ENCODE measurements at places on chromosomes 3 and 15. TPM values are rescaled to one million over a fixed set of nuclear protein-coding genes. Genes with fewer than 3 reads are reported as not detected.

- no peak for DNase-seq
These were observed 47.3 kb upstream of the IL12A start for GRCh38 chr3:159941038-159942000.

GRCh38 chr15:77993374-77993911 lies 84.1 kb downstream of the TBC1D2B start:
- no peak for DNase-seq

- no peak for DNase-seq
These were observed 982.3 kb downstream of the DIPK2A start for GRCh38 chr3:144953959-144954358.

RPS17 gene
- polyA plus RNA-seq: 1,310 TPM

BOC gene
- not detected for polyA plus RNA-seq

RAD51 gene
- 1.6 TPM for polyA plus RNA-seq

DNA sequence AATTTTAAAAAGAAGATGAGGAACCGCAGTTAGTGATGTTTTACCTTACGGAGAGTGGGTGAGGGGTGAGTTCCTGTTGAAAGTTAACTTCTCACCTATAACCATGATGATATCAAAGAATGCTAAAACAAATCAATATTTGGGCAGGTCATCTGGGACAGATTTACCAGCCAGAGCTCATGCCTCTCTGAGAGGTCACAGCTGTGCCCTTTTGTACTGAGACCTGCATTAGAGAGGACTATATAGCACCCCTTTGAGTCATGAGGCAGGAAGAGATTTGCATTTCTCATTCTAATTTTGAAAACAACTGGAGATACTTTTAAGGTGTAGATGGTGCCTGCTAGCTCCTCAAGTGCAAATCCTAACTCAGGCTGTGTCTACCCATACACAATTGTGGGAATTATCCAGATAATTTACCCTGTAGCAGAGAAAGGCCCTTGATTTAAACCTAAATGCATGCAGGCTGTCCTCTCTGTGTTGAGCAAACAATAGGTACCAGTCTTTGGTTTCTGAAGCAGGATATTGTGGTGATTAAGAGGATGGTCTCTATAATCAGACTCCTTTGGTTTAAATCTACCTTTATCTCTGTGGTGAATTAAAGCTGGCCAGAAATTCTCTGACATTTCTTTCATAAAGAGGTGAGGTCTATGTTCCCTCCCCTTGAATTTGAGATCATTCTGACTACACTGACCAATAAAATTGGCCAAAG lies 5.8 kb upstream of the TM4SF4 start:
- no peak for DNase-seq

DUOX1 gene
- 0.19 TPM for polyA plus RNA-seq

DNA sequence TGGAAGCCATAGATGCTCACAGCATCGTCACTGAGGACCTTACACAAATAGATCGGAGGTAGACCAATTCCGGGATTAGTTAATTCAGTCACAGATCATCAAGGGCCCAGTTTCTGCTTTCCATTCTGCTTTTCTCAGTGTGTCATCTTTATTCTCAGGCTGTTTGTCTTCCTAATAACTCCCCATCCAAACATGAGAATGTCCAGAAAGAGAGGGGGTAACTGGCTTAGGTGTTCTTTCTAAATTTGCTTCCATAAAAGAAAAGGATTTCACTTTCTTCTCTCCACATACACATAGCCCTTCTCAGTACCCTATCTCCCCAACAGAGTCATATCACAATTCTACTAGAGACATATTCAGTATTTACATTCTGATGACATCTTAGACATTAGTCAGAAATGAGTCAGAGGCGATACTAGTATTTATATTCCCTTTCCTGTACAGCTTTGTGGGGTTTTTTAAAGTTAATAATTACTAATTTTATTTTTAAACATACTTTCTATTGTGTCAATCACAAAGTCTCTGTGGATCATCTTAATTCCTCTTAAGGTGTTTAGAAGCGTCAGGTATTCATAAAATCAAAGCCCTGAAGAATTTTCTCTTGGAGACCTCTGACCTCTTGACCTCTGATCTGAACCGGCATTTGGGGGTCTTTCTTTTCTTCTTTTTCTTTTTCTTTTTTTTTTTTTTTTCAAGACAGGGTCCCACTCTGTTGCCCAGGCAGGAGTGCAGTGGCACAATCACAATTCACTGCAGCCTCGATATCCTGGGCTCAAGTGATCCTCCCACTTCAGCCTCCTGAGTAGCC lies 24.3 kb upstream of the IL12A start:
- DNase-seq: no peak

GRCh38 chr15:60454824-60455223 lies 24.1 kb downstream of the ICE2 start:
- no peak for DNase-seq

GRCh38 chr3:177673112-177673914 lies 476.0 kb upstream of the TBL1XR1 start:
- no peak for DNase-seq

DNA sequence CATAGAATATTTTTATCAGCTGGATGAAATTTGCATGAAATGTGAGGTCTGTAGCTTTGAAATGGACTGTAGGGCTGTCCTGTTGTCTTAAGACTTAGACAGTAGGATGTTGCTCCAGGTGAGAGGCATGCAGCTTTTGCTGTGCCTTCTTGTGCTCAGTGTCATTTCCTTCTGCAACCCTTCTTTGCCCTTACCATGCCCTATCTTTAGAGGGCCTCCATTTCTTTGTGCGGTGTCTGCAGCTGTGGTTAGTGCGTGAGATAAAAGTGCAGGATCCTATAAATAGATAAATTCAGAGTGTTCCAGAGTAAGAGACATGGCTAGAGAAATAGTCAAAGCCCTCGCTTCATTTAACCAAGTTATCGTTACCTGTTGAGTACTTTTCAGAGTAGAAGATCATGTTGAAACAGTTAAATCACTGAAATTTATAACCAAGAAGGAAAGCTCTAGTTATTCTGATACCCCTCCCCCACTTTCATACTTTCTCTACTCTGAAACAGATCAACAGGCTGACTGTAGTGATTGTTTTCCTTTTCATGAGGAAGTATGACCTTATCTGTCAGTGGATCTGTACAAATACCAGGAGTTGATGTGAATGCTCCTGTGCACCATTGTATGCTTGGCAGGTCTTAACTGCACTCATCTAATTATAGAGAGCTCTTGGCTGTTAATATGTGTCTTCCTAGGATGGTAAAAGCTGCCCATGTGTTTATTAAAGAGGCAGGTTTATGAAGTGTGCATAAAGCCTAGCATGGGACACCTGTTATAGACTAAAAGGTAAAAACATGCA lies 18.2 kb downstream of the EIF3J start:
- peak; percentile 21 for DNase-seq

DNA sequence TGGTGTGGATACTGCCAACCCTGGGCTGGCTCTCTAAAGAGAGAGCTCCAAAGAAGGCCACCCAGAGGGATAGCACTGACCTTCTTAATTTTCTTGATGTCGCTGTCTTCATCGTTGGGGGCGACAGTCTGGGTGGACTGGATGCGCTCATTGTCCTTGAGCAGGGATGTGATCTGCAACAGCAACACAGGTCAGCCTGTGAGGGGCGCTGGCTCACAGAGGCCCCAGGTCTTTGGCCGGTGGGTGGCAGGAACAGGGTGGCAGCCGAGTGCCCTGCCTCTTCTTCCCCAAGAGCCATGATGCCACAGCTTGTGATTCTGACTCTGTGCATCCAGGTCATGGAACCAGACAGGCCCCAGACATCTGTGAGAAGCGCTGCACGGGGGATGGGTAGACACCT lies 41.2 kb downstream of the RASGRF1 start:
- no peak for DNase-seq

DNA sequence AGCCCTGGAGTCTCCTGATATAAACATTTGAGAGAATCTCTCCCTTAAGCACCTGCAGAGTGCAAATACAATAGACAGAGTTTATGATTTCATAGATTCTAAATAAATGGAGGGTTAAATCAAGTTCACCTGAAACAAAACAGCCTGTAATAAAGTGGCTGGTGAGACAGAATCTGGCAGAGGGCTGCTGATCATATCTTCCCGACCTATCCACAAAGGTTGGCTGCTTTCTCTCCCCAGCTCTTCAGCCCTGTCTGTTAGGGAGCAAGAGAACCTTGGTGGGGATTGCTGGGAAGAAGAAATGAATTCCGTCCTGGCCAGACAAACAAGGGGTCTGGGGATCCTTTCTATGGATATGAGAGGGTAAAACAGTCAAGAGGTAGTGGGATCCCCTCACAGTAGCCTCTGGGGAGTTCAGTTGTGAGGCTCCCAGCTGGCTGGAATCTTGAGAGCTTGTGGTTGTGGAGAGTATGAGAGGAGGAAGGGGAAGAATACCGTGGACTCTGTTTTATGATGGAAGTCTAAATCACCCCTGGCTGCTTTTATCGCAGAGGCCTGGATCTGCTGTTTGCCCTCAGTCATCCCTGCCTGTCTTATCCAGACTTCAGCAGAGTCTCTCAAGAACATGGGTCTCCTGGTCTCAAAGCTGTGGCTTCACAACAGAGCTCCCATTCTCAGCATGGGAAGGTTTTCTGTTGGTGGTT lies 451.3 kb downstream of the NTRK3 start:
- no peak for DNase-seq

DNA sequence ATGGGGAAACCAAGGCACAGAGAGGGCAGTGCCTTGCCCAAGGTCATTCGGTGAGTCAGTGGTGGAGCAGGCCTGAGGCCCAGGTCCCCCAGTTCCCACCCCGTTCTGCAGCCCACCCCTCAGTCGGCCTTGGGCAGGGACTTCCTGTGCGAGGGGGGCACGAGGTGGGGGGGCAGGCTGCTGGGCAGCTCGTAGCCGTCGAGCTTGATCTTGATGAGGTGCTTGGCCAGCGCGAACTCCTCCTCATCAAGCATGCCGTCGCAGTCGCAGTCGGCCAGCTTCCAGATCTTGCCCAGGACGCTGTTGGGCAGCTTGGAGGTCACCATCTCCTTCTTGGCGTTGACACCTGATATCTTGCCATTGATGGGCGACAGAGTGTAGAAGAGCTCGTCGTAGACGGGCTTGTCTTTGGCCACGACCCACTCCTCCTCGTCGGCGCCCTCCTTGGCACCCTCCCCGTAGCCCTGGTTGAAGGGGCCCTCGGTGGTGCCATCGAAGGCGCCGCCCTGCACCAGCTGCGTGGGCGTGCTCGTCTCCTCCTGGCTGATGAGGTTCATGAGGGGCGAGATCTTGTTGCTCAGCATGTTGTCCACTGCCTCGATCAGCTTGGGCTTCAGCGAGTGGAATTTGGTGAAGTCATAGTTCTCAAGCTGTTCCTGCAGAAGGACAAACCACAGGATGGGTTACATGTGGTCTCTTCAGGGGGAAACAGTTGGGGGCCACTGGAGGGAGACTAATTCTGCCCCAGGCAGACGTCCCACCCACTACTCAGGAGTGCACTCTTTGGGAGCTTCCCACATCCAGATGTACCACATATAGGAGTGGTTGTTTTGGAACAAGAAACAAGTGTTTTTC lies 6.9 kb upstream of the SPTBN5 start:
- DNase-seq: no peak

- DNase-seq: no peak
These were observed 498 bp downstream of the ZNF280D start for GRCh38 chr15:56732886-56733135.

DNA sequence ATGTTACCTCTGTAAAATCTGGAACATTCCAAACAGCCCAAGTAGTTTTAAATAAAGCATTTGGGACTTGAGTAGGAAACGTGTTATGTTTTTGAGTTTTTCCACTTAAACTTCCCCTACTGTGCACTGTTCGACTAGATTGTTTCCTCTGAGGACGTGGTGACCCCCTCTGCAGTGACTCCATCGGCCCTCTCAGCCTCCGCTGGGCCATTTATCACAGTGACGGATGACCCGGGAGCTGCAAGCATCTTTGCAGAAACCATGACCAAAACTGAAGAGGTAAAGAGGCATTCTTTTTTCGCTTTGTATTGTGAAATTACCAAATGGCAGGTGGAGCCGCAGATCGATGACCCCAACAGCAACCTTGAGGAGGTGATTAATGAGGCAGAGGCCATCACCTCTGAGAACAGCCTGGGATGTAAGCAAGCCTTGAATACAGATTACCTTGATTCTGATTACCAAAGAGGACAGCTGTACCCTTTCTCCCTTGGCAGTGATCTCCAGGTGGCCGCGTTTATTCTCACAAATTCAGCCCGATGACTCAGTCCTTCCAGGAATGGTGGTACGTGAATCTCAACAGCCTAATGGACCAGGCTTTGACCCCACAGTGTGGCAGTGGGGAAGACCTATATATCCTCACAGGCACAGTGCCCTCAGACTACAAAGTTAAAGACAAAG lies 79.1 kb upstream of the FAN1 start:
- no peak for DNase-seq

GRCh38 chr15:29569533-29570092 lies 252.7 kb downstream of the TJP1 start:
- DNase-seq: no peak

- DNase-seq: no peak
These were observed 72.5 kb downstream of the MRPL46 start for GRCh38 chr15:88394553-88395145.

PROK2 gene
- 0.18 TPM for polyA plus RNA-seq

DNA sequence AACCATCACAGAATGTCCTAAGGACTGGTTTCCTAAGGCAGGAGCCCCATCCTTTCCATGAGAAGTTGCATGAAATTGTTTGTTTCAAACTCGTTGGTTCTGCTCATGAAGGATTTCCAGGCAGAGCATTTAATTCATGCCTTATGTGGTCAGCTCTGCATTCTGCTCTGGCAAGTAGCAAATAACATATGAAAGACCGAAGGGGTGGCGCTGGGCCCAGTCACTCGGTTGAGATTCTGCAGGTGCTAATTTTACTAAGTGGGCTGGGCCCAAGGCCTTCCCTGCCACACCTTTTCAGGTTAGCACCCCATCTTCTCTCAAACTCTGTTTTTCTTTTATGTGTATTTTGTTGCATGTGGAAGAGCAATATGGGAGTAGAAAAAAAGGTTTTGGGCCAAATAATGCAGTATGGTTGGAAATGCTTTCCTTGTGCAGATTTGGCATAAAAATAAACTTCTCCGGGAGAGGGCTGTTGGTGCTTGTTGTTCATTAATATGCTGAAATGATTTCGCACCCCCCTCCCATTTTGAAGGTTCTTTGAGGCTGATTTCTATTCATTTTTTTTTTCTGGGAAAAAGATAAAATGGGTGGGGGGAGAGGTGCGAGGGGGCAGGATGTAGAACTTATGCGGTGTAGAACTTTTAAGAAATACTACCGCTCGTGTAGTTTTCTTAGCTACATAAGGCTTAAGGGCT lies 182.9 kb upstream of the FEZF2 start:
- no peak for DNase-seq

DNA sequence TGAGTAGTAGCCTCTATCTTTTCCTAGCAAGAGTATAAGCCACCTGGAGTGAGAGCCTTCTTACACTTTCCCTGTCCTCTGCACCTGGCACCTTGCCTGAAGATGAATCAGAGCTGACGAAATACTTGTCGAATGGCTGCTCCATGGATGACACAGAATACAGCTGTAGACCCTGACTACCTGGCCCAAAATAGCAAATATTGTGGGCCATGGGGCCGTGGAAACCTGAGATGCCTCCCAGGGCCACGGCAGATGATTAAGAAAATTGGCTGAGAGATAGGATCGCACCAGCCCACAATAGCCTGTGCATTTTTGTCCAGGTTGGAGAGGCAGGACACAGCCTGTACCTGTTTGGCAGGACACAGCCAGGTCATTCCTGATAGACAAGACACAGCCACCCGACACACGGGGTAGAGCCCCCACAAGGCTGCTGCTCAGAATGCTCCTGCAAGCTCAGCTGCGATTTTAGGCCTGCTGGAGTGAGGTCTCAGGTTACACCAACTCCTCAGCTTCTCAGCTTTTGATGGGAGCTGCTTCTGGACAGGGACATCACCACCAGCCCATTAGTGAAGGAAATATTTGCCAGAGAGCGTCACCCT lies 22.9 kb upstream of the TPM1 start:
- no peak for DNase-seq

Data from CD4-positive, alpha-beta memory T cell (primary cell).